Foreskin melanocyte (primary cell): ENCODE measurements at places on chromosomes 16 and 17.

- no peak for DNase-seq
Measured at GRCh38 chr17:31490671-31491375, 99.3 kb downstream of the RAB11FIP4 start.

- DNase-seq, result no peak
Measured at GRCh38 chr16:11094857-11095565, 150.6 kb downstream of the CLEC16A start.

DNA sequence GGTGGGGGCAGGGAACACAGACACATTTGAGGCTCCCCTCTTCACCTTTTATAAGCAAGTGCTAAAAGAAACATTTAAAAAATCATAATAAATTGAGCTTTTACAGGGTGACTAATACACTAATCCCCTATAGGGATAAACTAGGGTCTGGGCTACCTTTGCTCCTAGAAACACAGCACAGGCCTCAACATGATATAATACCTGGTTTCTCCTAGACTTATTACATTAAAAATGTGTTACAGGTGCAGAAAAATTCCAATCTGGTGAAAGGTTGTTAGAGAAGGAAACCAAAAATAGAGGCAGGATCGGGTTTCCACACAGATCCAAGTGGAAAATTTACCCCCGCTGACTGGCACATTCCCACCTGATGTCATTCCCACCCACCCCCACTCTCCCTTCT is 124.7 kb upstream of the NOG start:
- no peak for DNase-seq

GRCh38 chr16:8026450-8026849 is 563.9 kb downstream of the TMEM114 start:
- DNase-seq, result no peak
